CD4-positive, alpha-beta T cell treated with Interleukin-21 for 1 hour (primary cell): ENCODE measurements at places on chromosomes 12 and 14.

- DNase-seq: no peak
Measured at GRCh38 chr14:23405516-23406025, 2.5 kb downstream of the MYH6 start.

GRCh38 chr12:107530701-107531100 is 154.9 kb upstream of the PWP1 start:
- DNase-seq: no peak

DNA sequence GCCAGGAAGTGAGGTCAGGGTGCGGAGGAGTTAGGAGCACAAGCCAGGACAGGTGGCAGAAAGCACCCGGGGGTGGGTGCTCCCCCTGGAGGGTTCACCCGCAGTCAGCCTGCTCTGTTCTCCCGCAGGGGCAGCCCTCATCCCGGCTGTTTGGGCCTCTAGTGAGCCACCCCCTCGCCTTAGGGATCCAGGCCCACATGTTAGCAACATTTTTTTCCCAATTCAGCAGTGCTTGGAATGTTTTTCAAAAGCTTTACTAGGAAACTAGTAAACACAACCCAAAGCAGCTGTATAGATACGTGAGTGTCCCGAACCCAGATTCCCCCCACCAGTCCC is 28.5 kb upstream of the NXPH4 start:
- DNase-seq: no peak

DNA sequence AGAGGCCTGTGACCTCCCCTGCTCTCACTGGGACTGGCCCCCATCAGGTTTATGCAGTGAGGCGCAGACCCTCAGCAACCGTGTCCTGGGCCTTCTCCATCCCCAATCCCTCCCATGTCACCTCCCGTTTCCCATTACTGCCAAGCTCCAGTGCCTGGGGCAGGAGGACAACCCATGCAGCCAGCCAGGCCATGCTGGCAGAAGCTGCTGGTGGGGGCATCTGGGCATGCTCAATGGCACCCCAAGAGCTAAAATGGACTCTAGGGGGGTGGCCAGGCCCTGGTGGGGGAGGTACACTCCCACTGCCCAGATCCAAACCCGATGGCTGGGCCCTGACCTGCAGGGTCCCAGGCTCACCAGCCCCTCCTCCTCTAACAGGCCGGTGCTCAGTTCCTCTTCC is 20.5 kb upstream of the GPR132 start:
- no peak for DNase-seq

GRCh38 chr12:53810950-53811349 is 59.2 kb upstream of the CISTR start:
- DNase-seq: no peak

DNA sequence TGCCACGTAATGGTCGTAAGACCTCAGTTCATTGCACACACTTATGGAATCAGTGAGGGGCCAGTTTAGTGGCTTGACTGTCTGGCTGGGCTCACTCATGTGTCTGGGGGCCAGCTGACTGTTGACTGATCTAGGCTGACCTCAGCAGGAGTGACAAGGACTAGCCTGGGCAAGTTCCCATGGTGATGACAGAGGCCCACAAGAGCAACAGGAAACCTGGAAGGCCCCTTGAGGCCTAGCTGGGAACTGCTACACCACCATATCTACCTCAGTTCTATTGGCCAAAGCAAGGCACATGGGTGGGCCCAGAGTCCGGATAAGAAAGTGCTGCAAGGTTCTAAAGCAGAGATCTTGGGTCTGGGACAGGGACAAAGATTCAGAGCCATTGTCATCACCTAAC is 21.3 kb upstream of the RFLNA start:
- DNase-seq: no peak

DNA sequence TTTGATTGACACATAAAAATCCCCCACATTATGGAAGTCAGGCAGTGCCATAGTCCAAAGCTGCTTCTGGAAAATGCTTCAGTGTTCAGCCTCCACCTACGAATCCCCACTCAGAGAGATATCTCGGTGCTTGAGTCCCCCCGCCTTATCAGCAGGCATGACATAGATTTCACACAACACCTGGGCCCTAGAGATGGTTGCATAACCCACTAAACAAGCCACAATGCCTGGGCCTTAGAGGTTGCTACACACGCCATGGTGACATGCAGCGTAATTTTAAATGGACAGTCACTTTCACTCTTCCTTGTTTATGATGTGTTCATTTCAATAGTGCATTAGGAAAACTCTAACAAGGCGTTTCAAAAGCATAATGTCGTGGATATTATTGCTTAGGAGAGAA is 38.0 kb downstream of the CCDC60 start:
- DNase-seq: no peak

DNA sequence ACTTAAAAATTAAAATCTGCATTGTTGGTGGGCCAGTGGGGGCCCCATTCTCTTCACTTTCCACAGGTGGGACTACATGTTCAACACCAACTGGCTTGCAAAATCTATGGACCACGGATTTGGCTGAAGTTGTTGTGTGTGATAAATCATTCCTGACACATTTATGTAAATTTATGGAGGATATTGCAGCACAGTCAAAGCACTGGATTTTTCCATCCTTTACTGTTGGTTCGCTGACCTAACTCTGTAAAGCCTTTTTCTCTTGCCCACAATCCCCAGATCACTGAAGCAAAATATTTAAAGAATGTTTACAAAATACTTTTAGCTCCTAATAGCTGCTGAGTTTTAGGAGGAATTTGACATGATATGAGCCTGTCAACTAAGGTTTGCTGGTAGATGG is 219.7 kb upstream of the PRICKLE1 start:
- no peak for DNase-seq

DNA sequence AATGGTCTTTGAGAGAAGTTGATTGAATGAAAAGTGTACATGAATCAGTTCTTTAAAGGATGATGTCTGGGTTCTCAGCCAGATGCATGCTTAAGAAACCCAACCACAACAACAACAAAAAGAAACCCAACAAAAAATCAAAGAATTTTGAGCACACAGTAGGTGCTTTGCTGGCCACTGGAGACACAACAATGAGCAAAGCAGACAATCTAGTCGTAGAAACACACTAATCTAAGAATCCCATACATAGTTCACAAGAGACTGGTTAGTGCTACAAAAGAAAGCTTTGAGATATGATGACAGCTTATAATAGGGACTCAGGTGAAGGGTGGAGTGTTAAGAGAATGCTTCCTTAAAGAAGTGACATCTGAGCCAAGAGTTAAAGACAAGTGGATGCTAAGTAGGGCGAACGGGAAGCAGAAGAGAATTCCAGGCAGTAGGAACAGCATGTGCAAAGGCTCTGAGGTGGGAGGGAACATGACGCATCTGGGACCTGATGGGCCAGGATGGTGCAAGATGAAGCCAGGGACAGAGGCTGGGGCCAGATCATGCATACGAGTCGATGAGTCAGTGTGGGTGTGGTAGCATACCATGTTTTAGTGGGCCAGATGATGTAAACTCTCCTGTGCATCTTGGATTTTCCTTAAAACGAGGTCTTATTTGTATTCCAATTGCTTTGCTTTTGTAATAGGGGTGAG is 4.6 kb upstream of the HIP1R start:
- no peak for DNase-seq

- DNase-seq: no peak
Measured at GRCh38 chr14:29548948-29549370, 378.7 kb downstream of the PRKD1 start.

GRCh38 chr14:81091139-81091538 is 129.6 kb downstream of the GTF2A1 start:
- no peak for DNase-seq

GRCh38 chr14:77459072-77459723 is 1.3 kb downstream of the AHSA1 start:
- peak; percentile 68 for DNase-seq

- DNase-seq: no peak
Measured at GRCh38 chr12:44384136-44384535, 492.0 kb downstream of the NELL2 start.

DNA sequence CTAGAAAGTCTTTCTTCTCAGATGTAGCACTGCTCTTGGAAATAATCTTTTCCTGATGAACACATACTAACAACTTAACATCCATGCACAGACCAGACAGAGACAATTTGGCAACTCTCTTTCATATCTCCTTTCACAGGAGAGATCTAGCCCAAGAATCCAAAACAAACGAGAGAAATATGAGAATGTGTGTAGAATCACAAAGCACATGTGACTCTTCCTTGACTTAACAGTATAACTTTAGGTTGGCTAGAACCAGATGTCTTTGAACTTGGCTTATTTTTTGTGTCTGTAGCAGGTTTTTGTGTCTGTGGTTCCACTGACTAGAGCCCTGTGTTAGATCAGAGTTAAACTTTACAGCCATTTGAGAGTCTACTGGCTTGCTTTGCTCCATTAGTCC is 114.2 kb downstream of the STXBP6 start:
- DNase-seq: no peak

DNA sequence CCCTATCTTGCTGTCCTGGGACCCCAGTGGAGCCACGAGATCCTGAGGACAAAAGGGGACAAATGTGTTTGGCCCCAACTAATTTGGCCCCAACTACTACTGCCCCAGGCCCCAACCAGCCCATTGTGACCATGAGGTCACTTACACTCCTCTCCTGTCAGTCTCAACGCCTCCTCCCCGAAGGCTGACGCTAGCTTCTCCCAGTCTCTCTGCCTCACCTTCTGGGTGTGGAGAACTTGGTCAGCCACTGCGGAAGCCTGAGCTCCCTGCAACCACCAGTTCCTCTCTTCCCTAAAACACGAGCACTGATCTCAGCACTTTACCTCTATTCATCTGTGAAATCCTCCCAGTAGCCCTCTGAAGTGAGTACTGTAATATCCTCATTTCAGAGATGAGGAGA is 13.3 kb downstream of the FAM181A start:
- DNase-seq: no peak

DNA sequence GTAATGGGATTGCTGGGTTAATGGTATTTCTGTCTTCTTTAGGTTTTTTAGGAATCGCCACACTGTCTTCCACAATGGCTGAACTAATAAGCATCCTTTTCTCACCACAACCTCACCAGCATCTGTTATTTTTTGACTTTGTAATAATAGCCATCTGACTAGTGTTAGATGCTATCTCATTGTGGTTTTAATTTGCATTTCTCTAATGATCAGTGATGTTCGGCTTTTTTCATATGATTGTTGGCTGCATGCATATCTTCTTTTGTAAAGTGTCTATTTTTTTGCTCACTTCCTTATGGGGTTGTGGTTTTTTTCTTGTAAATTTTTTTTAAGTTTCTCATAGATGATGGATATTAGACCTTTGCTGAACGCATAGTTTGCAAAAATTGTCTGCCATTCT is 377.9 kb downstream of the GALC start:
- no peak for DNase-seq

DNA sequence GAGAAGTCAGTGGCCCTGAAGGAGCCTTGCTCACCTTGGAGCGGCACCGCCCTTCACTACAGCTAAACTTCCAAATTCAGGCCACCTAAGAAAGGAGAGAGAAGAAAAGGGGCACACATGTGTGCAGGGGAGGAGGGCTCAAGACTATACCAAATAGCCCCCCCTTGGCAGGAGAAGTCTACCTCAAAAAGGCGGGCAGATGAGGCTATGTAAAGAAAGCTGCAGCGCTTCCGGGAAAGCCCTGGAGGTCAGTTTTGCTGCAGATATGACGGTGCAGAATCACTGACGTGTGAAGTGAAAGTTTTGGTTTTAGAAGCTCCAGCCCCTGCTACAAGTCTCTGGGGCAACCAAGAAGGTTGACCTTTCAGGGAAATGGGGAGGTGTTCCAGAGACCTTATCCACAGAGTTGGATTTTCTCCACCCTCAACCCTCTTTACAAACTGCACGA is 48.2 kb upstream of the PNMA1 start:
- peak; percentile 80 for DNase-seq

DNA sequence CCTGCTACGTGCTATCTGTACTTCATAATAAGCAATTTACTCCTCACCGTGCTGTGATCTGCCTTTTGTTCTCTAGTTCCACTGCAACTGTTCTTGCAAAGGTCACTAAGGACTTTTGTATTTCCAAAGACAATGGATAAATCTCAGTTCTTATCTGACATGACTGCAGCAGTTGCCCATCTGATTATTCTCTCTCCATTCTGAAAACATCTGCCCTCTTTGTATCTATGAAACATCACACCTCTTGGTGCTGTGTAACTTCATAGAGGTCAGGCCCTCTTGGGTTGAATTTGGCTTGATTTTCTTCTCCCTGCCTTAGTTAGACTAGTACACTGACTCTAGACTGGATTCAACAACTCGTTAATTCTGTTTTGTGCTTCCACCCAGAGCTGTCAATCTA is 319.6 kb downstream of the BTG1 start:
- DNase-seq: no peak

DNA sequence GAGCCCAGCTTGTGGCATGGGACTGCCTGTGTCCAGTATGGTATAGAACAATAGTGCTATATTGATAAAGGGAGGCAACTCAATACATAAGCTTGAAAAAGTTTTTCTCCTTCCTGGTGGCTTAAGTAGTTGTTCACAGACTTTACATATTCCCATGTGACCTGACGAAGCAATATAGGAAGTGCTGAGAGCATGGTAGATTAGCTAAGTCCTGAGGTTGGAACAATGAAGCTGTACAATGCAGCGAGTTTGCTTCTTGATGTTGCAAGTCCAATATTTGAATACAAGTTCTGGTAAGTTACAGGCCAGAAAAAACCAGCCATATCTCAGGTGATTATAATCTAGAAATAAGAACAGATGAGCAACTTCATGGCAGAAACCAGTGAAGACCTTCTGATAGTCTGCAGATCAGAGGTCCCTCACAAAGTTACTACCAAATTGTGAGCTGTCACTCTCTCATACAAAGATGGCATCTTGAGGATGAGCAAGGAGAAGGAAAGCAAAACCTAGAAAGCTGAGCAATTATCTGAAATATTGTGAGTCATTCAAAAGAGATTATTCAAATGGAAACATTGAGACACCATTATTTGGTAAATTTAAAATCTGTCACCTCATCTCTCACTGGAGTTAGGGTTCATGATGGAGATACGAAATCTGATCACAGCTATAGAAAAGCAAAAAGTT is 72.9 kb upstream of the BTG1 start:
- no peak for DNase-seq

- no peak for DNase-seq
Measured at GRCh38 chr12:132147423-132148367, 3.4 kb downstream of the NOC4L start.

- no peak for DNase-seq
Measured at GRCh38 chr12:24039113-24039525, 89.6 kb upstream of the SOX5 start.

DNA sequence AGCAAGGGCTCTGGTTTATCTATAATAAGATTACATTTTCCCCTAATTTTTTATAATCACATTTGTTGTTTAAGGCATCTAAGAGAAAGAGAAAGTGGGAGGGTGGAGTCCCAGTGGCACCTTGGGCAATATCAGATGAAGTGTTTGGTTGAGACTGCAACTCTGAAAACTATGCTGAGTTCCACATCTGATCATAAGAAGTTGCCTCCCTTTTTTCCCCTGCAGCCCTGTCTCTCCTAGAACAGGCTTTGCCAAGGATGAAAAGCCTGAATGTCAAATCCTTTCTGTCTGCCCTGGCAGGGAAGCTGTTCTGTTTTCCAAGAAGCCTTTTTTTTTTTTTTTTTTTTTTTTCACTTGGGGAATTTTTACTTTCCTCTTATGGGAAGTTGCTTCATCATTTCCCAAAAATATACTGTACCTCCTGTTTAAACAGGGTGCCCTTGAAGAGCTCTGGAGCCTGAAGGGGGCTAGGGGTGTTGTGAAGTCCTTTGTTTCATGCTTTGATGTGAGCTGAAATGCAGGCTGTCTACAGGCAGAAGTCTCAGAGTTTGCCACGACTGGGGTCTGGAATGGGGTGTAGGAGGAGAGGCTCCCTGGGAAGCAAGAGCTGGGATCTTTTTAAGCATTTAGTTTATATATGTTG is 71.3 kb downstream of the SUSD6 start:
- peak; percentile 46 for DNase-seq

GRCh38 chr12:47835006-47835830 is 15.5 kb upstream of the HDAC7 start:
- DNase-seq: no peak
